ENCODE measurements at places on chromosomes 7 and 10.

DNA sequence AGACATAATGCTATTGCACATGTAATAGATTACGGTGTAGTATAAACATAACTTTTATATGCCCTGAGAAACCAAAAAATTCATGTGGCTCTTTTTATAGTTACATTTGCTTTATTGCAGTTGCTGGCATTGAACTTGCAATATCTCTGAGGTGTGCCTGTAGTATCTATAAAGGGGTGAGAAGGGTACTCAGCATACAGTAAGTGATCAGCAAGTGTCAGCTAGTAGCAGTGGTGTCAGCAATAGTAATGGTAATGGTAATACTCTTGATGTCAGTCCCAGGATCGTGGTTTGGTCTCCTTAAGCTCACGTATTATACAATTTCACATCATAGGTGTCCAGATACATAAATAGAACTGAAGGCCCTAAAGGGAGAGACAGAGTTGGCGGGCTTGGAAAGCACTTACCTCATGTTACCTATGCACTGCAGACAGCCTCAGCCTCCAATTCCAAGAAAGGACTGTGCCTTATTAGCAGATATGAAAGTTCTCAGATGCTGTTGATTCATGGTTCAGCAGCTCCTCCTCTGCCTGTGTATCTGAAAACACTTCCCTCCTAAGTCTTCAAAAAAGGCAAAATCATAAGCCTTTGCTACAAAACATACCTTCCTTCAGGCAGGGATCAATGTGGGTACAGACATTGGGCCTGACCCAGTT, 6.6 kb upstream of the GIMAP7 start:
- DNase-seq, result no peak

DNA sequence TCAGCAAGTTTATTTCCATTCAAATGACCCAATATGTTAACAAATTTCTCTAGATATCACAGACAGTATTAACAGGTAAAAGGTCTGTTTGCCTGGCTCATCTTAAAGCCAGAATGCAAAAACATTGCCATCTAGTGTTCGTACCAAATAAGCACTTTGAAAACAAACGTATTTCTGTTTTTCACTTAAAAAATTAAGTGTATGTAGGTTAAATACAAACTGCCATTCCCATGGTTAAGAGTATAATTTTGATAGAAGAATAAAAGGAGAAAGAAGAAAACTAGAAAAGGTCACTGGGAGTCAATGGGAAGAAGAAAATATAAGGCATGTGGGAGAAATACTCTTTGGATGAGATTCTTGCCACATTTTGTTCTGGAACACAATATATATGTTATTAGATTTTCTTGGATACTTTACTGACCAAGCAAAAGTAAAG, 51.0 kb downstream of the ORC5 start:
- peak; percentile 12 for DNase-seq

- no peak for DNase-seq
These were observed 162.1 kb upstream of the NOBOX start for GRCh38 chr7:144565586-144565985.

DNA sequence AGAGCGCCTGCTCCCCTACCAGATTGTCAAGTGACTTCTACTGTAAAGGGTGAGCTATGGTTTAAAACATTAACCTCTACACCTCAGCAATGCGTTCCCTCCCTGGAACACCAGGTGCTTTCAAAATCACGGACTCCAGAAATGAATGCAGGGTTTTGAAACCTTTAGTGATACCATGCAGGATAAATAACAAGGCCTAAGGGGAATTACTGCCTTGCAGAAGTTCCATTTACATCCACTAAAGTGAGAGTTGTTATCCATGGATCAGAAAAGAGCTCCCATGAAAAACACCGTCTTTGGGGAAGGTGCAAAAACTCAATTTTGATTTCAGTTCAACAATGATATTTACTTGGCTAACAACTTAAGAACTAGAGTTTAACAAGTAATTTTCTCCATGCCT, 4.0 kb downstream of the FZD8 start:
- DNase-seq, result no peak

DNA sequence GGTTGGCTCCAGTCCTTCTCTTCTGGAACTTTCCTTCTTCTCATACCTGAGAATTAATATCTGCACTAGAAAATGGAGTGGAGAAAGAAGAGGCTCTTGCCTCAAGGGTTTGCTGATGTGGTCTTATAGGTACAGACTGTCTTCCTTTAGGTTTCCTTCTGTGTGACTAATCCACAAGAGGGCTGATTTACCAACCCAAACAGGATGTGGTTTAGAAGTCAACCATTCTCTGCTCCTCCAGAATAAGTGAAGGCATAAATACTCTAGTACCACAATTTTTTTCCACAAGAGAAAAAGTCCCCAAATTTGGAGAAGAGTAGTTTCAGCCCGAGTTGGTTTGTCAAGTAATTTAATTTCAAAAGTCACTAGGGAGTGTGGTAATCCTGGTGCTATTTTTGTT, 85.8 kb downstream of the NRP1 start:
- DNase-seq, result no peak

DNA sequence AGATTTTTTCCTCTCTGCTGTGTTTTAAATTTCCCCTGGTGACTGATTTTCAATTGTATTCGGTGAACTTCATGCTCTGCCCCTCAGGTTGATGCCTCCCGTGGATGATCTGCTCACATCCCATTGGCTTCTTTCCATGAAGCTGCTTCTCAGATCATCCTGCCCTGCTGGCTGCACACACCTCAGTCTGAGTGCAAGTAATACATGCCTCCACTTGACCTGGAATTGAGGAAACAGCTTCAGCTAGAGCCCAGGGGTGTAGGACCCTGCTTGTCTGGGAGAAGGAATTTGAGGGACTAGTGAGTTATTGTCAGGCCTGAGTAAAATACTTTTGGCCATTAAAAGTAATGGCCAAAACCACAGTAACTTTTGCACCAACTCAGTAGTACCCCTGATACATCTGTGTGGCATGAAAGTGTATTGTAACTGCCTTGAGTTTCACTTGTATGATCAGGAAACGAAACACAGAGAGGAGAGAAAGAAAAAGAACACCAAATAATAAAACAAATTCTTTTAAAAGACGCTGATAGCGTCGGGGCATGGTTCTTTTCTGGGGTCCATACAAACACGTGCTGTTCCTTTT, 49.4 kb downstream of the SPAM1 start:
- DNase-seq, result no peak

GRCh38 chr10:124650820-124651401, 93.3 kb downstream of the FAM53B start:
- no peak for DNase-seq

DNA sequence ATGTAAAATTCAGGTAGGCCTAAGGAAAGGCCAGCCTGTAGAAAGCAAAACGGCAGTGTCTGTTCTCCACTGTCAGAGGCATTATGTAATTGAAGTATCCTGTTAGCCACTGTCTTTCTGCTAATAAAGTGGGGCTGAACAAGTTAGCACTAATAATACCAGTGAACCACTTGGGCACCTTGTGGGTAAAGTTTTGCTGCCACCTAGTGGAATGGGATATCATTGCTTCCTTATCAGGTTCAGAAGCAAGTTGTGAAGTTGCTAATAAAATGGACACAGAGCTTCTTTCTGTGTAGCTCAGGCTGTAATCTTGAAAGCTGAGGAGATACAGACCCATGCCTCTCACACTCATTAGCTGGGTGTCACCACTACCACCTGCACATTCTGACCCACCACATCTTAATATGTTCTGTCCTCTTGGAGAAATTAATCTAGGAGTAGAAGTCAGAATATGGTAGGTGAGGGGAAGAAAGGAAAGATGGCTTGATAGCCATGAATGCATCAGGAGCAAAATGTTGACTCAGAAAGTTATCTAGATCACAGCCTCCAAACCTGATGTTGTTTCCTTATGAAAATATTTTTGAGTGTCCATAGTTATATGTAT, 175.1 kb downstream of the SEPTIN7 start:
- DNase-seq, result peak; percentile 69

GRCh38 chr10:5625992-5626777, 40.2 kb downstream of the ASB13 start:
- DNase-seq, result no peak

Measured in putamen (tissue), 1 donor.